ENCODE measurements at places on chromosomes 5 and 9.

- DNase-seq, result no peak
Observed at GRCh38 chr9:135926402-135927194, 19.3 kb upstream of the CAMSAP1 start.

DNA sequence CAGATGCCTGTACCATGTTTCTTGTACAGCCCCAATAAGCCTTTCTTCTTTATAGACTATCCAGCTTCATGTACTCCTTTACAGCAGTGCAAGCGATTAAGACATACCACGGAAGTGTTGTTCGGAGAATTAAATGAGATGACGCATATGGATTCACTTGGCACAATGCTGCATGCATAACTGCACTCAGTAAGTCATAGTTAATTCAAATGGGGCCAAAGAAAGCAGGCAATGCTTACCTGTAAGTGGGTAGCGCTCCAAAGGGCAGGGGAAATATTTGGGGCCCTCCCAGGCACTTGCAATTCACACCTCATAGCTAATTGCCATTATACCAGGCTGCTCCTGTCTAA, 7.7 kb upstream of the ADRA1B start:
- DNase-seq, result no peak

- DNase-seq, result no peak
Observed at GRCh38 chr5:73278693-73279092, 105.7 kb downstream of the TMEM174 start.

DNA sequence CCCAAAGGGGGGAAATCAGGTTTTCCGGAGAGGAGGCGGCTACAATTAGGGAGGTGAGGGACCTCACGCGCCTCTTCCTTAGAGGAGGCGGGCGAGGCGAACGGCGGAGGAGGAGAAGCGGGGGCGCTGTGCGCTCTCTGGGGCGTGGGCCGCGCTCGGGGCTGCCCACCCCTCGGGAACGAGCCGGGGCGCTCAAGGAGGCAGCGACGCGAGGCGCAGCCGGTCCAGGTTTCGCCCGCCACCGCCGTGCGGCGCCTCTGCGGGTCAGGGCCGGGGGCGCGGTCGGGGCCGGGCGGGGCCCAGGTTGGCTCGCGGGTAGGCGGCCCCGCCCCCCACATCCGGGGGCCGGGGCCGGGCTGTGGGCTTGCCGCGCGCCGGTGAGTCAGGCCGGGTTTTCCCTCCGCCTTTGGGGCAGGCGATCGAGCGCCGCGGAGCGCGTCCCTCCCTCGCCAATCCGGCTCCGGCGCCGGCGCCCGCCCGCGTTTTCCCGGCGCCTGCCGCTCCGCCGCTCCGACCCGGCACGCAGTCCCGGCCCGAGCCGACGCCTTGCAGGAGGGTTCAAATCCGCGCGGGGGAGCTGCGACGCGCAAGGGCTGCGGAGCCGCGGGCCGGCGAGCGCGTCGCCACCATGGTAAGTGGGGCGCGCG, at the start of gene N4BP3:
N4BP3 (plus strand) TSS at position 392 of the 647 bp plus-strand sequence. CDS start 6,052 bp downstream, outside the sequence.
- peak; percentile 28 for DNase-seq

DNA sequence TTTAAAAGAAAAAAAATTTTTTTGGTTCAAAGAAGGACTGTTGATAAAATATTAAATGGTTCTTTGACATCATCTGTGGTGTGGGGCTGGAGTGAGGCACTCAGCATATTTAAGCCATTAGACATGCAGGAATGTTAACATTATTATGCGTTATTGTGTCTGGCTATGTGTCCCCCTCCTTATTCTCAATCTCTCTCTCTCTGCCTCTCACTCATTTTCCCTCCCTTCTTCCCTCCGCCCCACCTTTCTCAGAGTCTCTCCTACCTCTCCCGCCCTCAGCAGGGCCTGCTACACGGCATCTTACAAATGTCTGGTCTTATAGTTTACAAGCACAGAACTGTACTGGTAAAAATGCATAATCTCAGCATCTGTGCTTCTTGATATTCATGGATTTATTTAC, 287.8 kb upstream of the TMEM161B start:
- peak; percentile 4 for DNase-seq

- DNase-seq, result no peak
Observed at GRCh38 chr5:175467983-175468690, 10.2 kb upstream of the SFXN1 start.

DNA sequence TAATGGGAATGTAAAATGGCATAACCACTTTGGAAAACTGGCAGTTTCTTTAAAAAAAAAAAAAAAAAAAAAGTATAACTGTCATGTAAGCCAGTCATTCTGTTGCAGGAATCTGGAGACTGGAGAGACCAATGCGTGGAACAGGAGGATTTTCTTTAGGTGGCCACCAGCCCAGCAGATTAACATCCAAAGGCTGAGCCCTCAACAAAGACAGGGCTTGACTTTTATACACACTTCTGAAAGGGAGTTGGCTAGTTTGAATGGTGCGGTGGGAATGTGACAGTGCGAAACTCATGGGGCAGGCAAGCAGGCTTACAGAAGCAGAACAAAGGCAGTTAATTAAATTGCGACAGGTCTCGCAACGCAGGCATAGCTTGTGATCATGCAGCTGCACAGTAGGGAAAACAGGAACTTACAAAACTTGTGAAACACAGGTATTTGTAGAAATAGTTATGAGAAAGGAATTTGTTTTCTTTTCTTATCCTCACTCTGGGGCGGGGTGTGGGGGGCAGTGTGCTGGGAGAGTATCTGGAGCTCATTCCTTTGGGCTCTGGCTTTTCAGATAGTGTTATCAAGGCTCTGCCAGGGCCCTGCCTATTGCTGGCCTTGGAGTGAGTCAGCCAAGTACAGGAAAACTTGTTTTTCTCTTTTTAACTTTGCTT, 12.0 kb downstream of the UIMC1 start:
- DNase-seq, result no peak

DNA sequence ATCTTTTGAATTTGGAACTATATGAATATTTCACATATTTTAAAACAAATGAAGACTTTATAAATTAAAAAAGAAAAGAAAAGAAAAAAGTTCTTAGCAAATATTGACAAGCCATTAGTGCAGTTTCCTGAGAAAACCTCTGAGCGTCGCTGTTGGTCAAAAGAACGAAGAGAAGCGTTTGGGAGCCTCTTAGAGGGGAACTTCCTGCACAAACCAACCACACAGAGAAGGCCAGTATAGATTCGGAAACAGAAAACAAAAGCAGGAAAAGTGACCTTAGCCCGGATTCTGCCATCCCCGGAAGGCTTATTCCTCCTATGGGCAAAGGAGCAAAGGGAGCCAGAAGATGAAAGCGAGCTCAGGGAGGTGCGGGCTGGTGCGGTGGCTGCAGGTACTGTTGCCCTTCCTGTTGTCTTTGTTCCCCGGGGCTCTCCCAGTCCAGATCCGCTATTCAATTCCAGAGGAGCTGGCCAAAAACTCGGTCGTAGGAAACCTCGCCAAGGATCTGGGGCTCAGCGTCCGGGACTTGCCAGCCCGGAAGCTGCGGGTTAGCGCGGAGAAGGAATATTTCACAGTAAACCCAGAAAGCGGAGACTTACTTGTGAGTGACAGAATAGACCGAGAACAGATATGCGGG, at the start of gene PCDHGB2:
PCDHGB2 (plus strand) TSS at position 205 of the 637 bp plus-strand sequence; CDS start at position 347, 142 bp downstream.
- DNase-seq, result no peak

All from posterior cingulate gyrus (tissue), 11 donors.